NCI-H1436 treated with DMSO at 0.1 percent for 48 hours (cell line): ENCODE measurements at places on chromosomes 7 and 10.

DNA sequence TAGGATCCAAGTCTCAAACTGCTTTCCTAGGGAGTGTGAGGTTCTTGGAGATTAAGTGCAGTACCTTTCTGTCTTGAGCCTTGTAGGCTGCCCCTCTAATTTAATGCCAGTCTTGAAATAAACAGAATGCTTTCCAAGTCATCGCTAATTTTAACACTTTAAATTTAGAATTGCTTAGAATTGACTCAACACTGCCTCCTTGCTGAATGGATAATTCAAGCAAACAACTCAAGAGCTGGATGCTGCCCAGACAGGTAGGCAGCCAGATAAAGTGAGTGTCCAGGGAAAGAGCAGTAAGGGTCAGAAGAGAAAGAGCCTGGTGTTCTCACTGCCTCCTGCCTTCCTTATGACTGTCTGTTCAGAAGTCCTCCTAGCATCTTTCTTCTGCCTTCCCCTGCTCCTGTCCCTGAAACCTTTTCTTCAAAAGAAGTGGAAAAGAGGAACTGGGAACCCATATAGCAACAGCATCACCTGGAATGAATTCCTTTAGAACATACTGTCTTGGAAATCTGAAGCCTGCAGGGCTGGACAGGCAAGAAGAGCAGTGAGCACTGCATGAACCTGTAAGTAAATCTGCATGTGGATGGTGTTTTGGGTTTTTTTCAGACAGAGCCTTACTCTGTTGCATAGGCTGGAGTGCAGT is 3.1 kb upstream of the GOT1 start:
- DNase-seq, result no peak

DNA sequence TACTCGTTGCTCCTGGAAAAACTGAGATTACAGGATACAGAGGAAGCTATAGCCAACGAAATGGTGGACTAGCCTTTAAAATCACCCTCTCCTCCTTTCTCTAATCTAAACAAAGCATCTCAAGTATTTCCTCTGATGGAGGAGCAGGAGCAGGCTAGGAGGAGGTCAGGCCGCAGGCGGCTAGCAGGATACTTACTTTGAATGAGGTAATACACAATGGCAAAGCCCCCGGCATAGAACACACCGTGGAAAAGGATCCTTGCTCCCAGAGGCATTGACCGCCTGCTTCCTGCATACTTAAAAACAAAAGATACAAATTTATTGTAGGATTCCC is 64.4 kb downstream of the STK17A start:
- DNase-seq, result no peak

DNA sequence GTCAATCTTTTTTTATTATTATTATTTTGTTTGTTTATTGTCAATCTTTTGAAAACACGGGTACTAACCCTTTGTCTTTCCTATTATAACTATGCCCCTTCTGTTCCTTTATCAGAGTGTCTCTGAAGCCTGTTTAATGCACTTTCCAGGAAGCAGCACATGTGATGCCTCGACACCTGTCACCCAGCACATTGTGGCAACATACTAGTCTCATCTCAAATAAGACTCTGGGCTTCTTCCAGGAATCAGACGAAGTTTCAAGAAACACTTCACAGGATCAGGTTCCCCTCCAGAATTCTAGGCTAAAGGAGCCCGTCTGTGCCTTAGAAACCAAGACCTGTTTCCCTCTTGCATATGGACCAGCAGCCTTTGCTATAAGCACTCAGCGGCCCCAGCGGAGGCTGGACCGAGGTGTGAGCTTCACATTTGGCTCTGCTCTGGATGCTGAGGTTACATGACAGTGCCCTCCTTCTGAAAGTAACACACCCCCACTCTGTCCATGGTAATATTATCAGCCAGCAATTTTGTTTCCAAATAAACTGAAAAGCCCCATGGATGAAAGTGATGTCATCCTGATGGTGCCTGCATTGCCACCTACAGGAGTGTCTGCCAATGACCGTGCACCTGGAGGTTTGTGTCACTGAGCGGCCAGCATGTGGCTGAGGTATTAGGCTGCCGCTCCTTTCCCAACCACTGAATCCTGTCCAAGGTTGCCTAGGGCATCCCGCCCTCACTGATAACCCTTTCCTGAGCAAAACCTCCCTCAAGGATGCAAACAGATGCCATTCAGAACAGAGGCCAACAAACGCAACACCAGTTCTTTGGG is 38.1 kb downstream of the MKI67 start:
- no peak for DNase-seq

GRCh38 chr10:107481224-107481623 is 316.7 kb upstream of the SORCS1 start:
- DNase-seq, result no peak
